ENCODE measurements at places on chromosomes 1 and 21. TPM values are rescaled to one million over a fixed set of nuclear protein-coding genes. Genes with fewer than 3 reads are reported as not detected.

Gene CFHR3
- total RNA-seq = not detected

Gene CCDC181
- 0.38 TPM for total RNA-seq

Gene TENT5C
- 2.2 TPM for total RNA-seq

Gene CELA2A
- total RNA-seq = not detected

Gene PLEKHN1
- total RNA-seq = under 0.01 TPM

Gene SPRR2F
- not detected for total RNA-seq

Gene C1orf74
- total RNA-seq = 1.4 TPM

Gene KLHL21
- 65.6 TPM for total RNA-seq

Measured in smooth muscle cell of the coronary artery (primary cell).